ENCODE measurements at places on chromosomes 6 and 20. TPM values are rescaled to one million over a fixed set of nuclear protein-coding genes. Genes with fewer than 3 reads are reported as not detected.

Gene TSHZ2
- 4.0 TPM for total RNA-seq

Gene MOG
- total RNA-seq, result not detected

Gene TMEM244
- total RNA-seq, result not detected

Gene SALL4
- 0.12 TPM for total RNA-seq

Gene SDC4
- 89.0 TPM for total RNA-seq

Gene RNGTT
- 18.0 TPM for total RNA-seq

Gene RNF144B
- total RNA-seq, result 2.1 TPM

Gene SPDEF
- total RNA-seq, result under 0.01 TPM

Gene ERVFRD-1
- not detected for total RNA-seq

All from aortic smooth muscle cell (primary cell).